ENCODE measurements at places on chromosomes 2 and 18. TPM values are rescaled to one million over a fixed set of nuclear protein-coding genes. Genes with fewer than 3 reads are reported as not detected.
A peak's percentile ranks its signal among the peaks of the same experiment; 100 is the strongest.

DNA sequence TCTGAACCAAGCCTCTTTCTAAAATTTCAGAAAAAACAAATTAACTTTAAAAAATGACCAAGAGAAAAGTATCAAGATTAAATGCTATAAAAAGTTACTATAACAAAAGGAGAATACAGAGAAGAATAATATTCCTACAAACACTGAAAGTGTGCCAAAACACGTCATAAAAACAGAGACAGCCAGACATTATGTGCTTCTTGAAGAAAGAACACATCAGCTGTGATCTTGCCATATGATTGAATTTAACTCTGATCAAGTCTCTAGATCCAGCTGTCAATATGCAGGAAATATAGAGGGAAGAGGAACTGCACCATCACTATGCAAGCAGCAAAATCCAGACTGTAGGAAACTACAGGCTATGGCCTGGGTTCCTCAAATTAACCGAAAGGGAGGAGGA is 33.7 kb upstream of the COL5A2 start:
- DNase-seq = peak; percentile 34

DNA sequence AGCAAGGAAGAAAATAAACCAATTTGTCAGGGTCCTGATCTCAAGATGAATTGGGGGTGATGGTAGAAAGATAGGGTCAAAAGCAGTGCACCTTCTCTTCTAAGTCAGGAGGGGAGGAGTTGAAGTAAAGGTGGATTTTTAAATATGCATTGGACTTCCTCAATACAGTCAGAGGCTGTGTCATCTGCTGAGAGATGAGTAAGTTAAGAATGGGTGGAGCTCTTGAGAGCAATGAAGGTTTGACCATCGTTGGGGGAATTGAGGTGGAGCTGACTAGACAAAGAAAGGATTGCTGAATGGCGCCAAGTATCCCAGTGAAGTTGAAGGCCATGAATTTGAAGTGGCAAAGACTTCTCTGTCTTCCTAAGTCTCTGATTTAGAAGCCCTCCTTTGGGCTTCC is 18.4 kb upstream of the CPO start:
- peak; percentile 36 for DNase-seq

PAIP2B gene
- total RNA-seq = under 0.01 TPM

DNA sequence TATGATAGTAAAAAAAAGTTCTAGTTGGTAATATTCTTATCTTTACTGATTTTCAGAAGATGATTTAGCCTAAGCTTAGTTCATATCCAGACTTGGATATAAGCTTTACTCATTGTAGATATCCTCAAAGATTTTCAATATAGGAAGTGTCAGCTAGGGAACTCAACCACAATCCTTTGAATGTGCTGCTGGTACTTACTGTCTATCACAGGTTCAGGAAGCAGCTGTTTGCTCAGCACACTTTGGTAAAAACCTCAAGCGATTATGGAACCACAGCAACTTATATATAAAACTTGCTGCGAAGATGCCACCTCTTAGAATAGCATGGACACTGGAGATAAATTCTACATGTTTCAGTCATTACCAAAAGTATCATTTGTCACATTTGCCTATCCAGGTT is 60.1 kb upstream of the TNFRSF11A start:
- DNase-seq = no peak

COLEC12 gene
- 25.9 TPM for total RNA-seq

CFAP53 gene
- 0.11 TPM for total RNA-seq

FKBP7 gene
- total RNA-seq = 18.6 TPM

SULT1C2 gene
- total RNA-seq = not detected

QPCT gene
- 37.4 TPM for total RNA-seq

DNA sequence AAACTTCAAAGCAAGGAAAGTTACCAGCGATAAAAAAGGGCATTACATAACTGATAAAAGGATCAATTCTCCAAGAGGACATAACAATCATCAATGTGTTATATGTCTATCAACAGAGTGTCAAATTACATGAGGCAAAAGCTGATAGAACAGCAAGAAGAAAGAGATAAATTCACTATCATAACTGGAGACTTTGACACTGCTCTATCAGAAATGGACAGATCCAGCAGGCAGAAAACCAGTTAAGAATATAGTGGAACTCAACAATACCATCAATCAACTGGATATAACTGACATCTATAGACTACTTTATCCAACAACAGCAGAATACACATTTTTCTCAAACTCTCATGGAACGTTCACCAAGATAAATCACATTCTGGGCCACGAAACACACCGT is 65.0 kb downstream of the ROCK2 start:
- no peak for DNase-seq

Data from GM23248 (cell line).